ENCODE measurements at places on chromosomes 4 and X.

GRCh38 chr4:89847571-89848325, 10.8 kb upstream of the SNCA start:
- DNase-seq, result peak; percentile 9

GRCh38 chr4:186298031-186298647, 32.1 kb downstream of the F11 start:
- no peak for DNase-seq

- DNase-seq, result no peak
Measured at GRCh38 chrX:13015536-13016236, 28.7 kb downstream of the FAM9C start.

- no peak for DNase-seq
Measured at GRCh38 chr4:74948236-74948635, 15.3 kb downstream of the PARM1 start.

- no peak for DNase-seq
Measured at GRCh38 chrX:57677132-57677858, 2.8 kb downstream of the NLRP2B start.

Measured in NCI-H187 (cell line).